ENCODE measurements at places on chromosomes 5 and 9.
A peak's percentile ranks its signal among the peaks of the same experiment; 100 is the strongest.

- no peak for DNase-seq
Measured at GRCh38 chr9:470552-471194, 256.0 kb downstream of the DOCK8 start.

DNA sequence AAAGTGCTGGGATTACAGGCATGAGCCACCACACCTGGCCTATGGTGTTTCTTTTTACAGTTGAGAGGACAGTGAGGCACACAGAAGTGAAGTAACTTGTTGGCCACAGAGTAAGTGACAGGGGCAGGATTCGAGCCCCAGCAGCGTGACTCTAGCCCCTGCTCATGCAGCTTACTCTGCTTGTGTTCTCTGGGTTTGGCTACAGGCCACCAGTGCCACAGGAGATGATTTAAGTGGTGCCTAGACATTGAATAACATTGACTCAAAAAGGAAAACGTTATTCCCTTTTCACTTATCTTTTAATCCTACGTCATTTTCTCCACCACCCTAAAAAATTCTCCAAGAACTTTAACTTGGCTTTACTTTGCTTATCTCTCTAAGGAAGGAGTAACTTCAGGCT lies 61.4 kb downstream of the SNX24 start:
- DNase-seq = no peak

DNA sequence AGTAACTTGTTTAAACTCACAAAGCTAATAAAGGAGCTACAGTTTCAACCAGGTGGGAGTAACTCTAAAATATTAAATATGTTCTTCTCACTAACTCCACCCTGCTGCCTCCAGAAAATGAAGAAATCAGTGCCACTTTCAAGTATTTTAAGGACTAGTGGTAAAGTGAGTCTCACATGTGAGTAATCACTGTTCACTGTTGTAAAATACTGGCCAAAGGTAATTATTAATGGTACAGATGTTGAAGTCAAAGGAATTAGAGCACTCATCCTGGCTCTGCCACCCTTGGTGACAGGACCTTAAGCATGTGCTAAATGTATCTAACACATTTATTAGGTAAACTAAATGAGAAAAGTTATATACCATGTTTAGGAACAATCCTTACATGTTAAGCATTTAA lies 430.7 kb downstream of the BRINP1 start:
- no peak for DNase-seq

DNA sequence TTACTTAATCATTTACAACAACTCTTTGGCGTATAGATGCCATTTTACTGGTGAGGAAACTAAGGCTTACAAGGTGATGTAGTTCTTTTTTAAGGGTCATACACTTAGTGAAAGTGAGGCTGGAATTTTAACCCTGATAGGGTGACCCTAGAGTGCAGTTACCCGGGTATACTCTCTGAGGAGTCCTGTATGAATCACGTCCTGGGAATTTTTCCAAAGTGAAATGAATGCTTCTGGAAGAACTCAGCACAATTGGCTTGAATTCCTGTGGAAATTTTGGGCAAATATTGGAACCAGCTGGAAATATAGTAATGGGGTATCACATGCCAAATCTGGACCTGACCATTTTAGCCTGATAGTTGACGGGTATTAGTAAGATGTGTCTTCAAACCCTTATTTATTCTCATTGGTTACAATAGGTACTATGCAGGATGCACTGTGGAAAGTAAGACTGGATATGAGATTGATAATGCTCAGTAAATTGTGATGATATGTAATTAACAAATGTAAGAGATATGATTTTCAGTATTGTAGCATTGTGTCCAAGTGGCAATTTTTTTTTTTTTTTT lies 14.8 kb downstream of the SUB1 start:
- no peak for DNase-seq

DNA sequence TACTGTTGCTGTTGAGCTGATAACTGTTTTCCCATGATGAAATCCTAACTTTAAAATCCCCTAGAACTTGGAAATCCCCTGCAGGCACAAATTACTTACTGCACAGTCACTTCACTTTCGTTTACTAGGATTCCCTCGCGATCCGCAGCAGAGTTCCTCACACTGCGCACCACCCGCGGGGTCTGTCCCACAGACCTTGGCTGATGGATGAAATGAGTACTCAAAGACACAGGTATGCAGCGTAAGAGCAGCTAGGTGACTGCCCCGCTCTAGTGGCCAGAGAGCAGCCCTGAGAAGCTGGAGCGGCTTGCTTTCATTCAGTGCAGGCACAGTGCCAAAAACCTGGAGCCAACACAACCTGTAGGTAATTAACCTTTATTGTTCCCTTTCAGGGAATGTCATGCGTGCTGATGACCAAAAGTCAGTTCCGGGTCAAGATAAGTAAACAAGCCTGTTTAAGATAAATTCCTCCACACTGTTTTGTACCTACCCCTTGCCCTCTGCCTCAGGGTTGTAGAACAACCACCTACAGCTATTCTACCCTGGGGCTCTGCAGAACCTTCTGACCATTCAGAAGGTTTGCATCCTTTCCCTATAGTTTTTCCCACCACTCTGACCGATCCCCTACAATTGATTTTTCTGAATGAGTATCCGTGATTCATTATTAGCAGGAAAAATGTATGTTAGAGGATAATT lies 191.2 kb downstream of the CDH9 start:
- peak; percentile 71 for DNase-seq

- peak; percentile 12 for DNase-seq
Measured at GRCh38 chr9:105633411-105633810, 28.8 kb upstream of the TAL2 start.

GRCh38 chr9:95491543-95492320 lies 25.0 kb downstream of the PTCH1 start:
- DNase-seq = no peak
